ENCODE measurements at places on chromosomes 12 and 14.
A peak's percentile ranks its signal among the peaks of the same experiment; 100 is the strongest.

- no peak overlapping the region for H3K27ac ChIP-seq
- H3K36me3 ChIP-seq, result no peaks in the 10 kb centered on the region
- DNase-seq, result no peak
- H3K4me1 ChIP-seq, result no peaks in the 10 kb centered on the region
Measured at GRCh38 chr12:30164382-30165318, 380.9 kb upstream of the TMTC1 start.

DNA sequence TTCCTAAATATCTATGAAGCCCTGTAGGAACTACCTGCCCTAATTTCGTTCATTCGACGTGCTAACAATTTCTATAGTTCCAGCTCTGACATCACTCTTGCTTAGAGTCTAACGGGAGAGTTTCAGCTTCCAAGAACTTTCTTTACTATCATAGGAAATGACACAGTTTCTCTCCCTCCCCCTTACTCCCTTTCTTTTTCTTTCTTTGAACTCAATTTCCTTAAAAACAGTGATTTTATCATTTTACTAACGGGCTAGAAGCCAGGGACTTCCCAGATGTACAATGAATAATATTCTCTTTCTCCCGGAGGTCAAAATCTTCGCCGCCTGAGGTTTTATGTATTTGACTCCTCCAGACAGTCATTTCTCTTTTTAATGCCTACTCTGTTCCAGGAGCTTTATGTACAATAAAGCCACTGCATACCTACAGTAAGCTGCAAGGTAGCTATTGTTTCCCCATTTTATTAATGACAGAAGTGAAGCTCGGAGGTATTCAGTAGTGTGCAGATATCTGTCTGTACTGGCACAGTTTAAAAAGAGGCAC lies 15.7 kb downstream of the SMCO2 start:
- peaks cover 24% of the 10 kb centered on the region for H3K36me3 ChIP-seq
- peaks cover 71% of the 10 kb centered on the region for H3K4me1 ChIP-seq
- H3K27me3 ChIP-seq, result no peaks in the 10 kb centered on the region
- H3K4me3 ChIP-seq, result no peak overlapping the region
- DNase-seq, result no peak
- peak overlapping the region; percentile 69 for H3K27ac ChIP-seq

- no peak for DNase-seq
- H3K4me1 ChIP-seq, result peaks cover 5% of the 10 kb centered on the region
- H3K36me3 ChIP-seq, result no peaks in the 10 kb centered on the region
- H3K27me3 ChIP-seq, result peaks cover 15% of the 10 kb centered on the region
- no peak overlapping the region for H3K27ac ChIP-seq
- H3K4me3 ChIP-seq, result no peak overlapping the region
Measured at GRCh38 chr14:20803223-20803622, 579 bp upstream of the RNASE1 start.

GRCh38 chr12:75825686-75826085 lies 205.9 kb downstream of the PHLDA1 start:
- no peak overlapping the region for H3K4me3 ChIP-seq
- no peaks in the 10 kb centered on the region for H3K36me3 ChIP-seq
- H3K4me1 ChIP-seq, result no peaks in the 10 kb centered on the region
- H3K27me3 ChIP-seq, result peaks cover 29% of the 10 kb centered on the region
- no peak overlapping the region for H3K27ac ChIP-seq

DNA sequence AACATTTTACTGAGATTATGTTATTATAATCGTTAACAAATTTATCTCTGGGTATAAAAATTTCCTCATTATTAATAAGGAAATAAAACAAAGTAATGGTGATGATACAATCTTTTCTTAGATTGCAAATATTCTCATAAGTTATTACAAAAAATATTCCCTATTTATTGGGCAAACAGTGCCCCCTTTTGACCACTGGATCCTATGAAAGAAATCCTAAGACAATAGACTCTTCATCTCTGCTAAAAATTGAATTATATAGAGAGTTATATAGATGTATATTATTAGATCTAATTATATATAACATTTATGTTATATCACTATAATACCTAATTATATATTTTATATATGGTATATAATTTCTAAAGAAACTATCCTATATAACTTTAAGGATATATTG lies 94.2 kb upstream of the FGD4 start:
- no peak overlapping the region for H3K27ac ChIP-seq
- no peak overlapping the region for H3K4me3 ChIP-seq
- H3K36me3 ChIP-seq, result no peaks in the 10 kb centered on the region
- peak; percentile 28 for DNase-seq

DNA sequence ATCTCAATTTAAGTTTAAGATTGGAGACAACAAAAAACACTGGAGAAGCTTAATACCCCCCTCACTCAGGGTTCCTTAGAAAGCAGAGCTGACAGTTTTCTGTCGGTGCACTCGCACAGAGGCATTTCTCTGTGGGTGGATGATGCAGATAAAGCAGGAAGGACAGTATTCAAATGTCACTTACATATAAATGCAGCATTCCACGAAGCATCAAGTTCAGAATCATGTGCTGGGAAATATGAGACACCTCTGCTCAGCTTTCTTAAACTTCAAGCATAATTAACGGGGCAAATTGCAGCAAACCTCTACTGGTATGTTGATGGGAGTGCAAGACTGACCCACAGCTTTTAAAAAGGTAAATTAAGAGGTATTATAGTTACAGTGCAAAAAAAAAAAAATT lies 68.7 kb downstream of the DICER1 start:
- H3K4me3 ChIP-seq, result no peak overlapping the region
- H3K4me1 ChIP-seq, result no peaks in the 10 kb centered on the region
- peaks cover 37% of the 10 kb centered on the region for H3K36me3 ChIP-seq
- no peak overlapping the region for H3K27ac ChIP-seq

DNA sequence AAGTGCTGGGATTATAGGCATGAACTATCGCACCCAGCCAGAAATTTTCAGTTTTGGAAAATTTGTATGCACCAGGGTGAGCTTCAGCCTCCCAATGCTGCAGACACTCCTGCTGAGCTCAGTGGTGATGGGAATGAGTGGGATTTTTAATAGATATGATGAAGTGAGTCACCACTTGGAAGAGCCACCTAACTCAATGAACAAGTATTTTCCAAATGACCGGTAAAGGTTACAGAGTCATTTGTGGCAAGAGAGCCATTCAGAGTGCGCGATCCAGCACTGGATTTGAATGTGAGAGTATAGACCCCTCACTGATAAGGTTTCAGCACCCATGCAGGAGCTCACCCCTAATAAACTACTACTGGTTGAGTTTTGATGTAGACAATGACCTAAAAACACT lies 100.7 kb downstream of the PPP2R5C start:
- H3K4me3 ChIP-seq, result no peak overlapping the region
- no peaks in the 10 kb centered on the region for H3K27me3 ChIP-seq
- H3K36me3 ChIP-seq, result peaks cover 64% of the 10 kb centered on the region

GRCh38 chr14:54782751-54783659 lies 119.6 kb downstream of the GCH1 start:
- H3K27me3 ChIP-seq, result peaks cover 2% of the 10 kb centered on the region
- no peak overlapping the region for H3K27ac ChIP-seq

- H3K4me3 ChIP-seq, result no peak overlapping the region
- no peaks in the 10 kb centered on the region for H3K36me3 ChIP-seq
- DNase-seq, result no peak
- no peaks in the 10 kb centered on the region for H3K4me1 ChIP-seq
Measured at GRCh38 chr12:18148961-18149360, 59.0 kb upstream of the RERGL start.

GRCh38 chr14:57060276-57060955 lies 208.3 kb downstream of the EXOC5 start:
- H3K27ac ChIP-seq, result no peak overlapping the region
- H3K4me3 ChIP-seq, result no peak overlapping the region
- peaks cover 9% of the 10 kb centered on the region for H3K27me3 ChIP-seq
- peaks cover 12% of the 10 kb centered on the region for H3K4me1 ChIP-seq

DNA sequence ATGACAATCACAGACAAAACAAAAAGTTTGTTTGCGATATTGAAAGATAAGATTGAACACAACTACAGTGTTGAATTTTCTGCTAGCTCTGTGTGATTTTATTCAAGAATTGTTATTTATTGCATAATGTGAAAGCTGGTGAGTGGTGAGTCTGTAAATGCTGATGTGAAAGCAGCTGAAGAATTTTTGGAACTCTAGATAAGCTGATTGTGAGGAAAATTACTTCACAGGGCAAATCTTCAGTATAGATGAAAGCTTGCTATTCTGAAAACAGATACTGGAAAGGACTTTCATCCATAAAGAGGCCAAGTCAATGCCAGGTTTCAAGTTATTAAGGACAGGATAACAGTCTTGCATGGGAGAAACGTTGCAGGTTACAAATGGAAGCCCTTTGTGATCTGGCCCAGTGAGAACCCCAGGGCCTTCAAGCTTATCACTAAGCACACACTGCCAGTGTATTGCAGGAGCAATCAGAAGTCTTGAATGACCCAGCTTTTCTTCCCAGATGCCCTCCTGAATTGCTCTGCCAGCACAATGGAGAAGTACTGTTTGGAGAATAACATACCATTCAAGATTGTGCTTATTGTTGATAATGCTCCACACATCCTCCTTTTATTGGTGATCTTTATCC lies 153.7 kb downstream of the PCNX1 start:
- H3K4me3 ChIP-seq, result no peak overlapping the region
- H3K27me3 ChIP-seq, result no peaks in the 10 kb centered on the region
- no peaks in the 10 kb centered on the region for H3K4me1 ChIP-seq
- DNase-seq, result no peak

DNA sequence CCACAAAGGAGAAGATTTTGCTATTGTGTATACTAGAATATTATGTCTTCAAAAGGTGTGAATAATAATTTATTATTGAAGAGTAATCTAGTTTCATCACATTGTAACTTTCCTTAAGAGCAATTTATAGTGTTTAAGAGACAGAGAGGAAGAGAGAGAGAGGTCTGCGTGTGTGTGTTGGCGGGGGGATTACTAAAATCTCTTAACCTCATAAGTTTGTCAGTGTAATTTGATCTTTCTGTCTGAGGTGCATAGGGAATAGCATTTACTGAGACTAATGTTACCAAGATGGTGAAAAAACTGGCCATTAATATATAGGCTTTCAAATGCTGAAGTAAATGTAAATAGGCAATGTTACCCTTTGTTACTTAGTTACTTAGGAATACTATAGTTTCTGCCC lies 48.2 kb upstream of the BTG1 start:
- peaks cover 18% of the 10 kb centered on the region for H3K4me1 ChIP-seq
- no peak for DNase-seq
- no peak overlapping the region for H3K27ac ChIP-seq
- H3K36me3 ChIP-seq, result peaks cover 7% of the 10 kb centered on the region
- H3K4me3 ChIP-seq, result no peak overlapping the region
- H3K27me3 ChIP-seq, result no peaks in the 10 kb centered on the region

DNA sequence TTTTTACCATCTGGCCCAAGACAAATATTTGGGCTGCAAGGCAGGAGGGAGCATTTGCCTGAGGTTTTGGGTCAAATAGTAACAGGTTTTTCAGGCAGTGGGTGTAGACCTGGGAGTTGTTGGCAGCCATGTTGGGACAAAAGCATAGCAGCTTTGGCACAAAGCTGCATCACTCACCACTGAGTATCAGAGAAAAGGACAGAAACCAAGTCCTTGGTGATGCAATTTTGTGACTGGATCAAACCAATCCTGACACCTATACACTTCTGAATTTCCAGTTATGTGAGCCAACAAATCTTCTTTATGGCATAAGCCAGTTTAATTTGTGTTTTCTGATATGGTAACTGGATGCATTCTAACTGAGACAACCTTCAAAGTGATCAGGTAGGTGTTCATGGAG lies 144.8 kb upstream of the KRR1 start:
- no peak overlapping the region for H3K27ac ChIP-seq
- DNase-seq, result no peak
- H3K36me3 ChIP-seq, result peaks cover 4% of the 10 kb centered on the region
- peaks cover 13% of the 10 kb centered on the region for H3K27me3 ChIP-seq
- peaks cover 41% of the 10 kb centered on the region for H3K4me1 ChIP-seq
